Inflammatory macrophage (primary cell): ENCODE measurements at places on chromosomes 6 and 20.
A peak's percentile ranks its signal among the peaks of the same experiment; 100 is the strongest.

- peak; percentile 31 for DNase-seq
These were observed 1.3 kb upstream of the PTK6 start for GRCh38 chr20:63538204-63539091.

GRCh38 chr6:155066921-155067680 is 72.0 kb downstream of the TIAM2 start:
- no peak for DNase-seq

- no peak for DNase-seq
These were observed 88.3 kb downstream of the ANKRD60 start for GRCh38 chr20:58139849-58140786.

GRCh38 chr6:16135066-16135465 is 6.2 kb downstream of the MYLIP start:
- no peak for DNase-seq

GRCh38 chr20:57747861-57748481 is 38.2 kb upstream of the PMEPA1 start:
- no peak for DNase-seq

DNA sequence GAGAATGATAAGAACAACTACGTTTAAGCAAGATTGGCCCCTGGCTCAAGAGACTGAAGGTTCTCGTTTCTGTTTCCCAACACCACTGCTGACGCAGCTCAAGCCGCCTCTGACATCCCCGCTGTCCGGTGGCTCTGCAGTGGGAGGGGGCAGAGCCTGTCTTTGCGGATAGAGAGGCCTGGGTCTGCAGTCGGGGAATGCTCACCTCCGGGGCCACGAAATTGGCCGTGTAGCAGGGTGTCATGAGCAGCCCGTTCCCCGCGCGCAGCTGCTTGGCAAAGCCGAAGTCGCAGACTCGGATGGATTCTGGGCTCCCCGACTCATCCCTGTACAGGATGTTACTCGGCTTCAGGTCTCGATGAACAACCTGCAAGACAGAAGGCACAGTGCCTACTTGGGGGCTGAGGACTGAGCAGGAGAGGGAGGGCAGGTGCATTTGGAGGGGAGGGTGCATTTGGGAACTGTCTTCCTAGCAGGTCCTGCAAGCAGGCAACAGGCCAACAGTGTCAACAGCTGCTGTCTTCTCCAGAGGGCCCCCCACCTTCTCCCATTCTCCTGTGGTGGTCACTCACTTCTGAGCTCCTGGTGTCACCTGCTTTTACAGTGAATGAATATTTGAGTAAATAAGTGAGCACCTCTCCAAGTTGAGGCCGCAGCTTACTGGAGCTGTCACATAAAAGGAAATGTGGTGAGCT is 40.5 kb upstream of the MPC1 start:
- no peak for DNase-seq

GRCh38 chr6:169407325-169407724 is 153.7 kb upstream of the THBS2 start:
- DNase-seq, result peak; percentile 39

GRCh38 chr6:99091985-99092384 is 144.2 kb upstream of the FBXL4 start:
- no peak for DNase-seq

GRCh38 chr20:42313704-42314103 is 695.5 kb upstream of the CHD6 start:
- no peak for DNase-seq

GRCh38 chr6:147549531-147549930 is 41.0 kb downstream of the SAMD5 start:
- DNase-seq, result no peak

GRCh38 chr6:46821458-46821881 is 28.3 kb downstream of the MEP1A start:
- DNase-seq, result no peak

DNA sequence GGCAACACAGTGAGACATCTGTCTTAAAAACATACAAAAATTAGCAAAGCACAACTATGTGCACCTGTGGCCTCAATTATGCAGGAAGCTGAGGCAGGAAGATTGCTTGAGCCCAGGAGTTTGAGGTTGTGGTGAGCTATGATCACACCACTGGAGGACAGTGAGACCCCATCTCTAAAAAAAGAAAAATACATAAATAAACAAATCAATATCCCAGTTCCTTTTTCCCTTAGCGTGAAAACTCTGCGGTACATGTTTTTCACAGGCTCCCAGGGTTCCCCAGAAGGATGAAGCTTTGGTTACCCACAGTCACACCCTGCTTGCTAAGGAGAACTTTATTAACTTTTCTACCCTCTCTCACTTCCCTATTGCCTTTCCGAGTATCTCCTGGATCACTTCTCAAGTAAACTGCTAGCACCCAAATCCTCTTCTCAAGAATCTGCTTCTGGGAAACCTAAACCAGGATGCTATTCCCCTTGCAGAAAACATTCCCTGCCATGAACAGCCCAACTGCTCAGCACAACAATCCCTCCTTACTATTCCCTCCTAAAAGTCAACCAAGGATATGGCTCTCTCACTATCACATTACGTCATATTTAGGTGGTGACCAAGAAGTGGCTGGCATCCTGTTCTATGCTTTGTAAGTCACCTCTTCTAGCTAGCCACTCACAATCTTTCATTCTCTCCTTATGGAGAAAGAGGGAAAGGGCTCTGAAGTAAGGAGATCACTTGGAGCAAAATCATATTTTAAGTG is 122.4 kb downstream of the IPCEF1 start:
- DNase-seq, result peak; percentile 48

DNA sequence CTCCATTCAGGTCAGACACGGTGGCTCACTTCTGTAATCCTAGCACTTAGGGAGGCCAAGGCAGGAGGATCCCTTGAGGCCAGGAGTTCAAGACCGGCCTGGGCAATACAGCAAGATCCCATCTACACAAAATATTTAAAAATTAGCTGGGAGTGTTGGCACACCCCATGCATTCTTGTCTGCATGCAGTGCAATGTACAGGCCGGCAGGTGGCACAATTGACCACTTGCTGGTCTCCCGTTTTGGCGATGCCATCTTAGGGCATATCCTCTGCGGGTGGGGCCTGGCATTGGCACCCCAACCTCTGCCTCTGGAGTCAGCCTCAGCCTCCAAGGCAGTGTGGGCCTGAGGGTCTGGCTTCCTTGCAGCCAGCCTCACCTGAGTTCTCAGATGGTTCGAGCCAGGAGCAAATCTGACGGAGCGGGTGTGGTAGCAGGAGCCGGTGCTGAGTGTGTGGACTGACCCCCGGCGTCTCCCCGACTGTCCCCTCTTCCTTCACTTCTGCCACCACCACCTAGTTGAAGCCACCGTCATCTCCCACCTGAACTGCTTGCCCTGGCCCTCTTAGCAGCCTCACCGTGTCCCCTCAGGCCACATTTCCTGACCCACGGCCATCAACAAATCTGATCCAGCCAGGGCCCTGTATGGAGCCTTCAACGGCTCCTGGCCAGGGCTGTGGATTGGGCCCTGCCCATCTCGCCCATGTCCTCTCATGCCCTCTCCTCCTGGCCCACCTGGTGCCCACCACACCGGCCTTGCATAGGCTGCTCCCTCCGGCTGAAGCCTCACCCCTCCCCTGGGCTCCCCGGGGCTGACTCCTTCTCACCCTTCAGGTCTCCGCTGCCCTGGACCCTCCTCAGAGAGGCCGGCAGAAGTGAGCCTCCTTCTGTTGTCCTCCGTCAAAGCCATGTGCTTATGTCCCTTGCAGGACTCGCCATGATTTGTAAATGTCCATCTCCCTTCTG is 44.0 kb downstream of the EFCAB8 start:
- peak; percentile 53 for DNase-seq

- DNase-seq, result no peak
These were observed 30.1 kb downstream of the PHF20 start for GRCh38 chr20:35801865-35802264.
